Activated CD4-positive, alpha-beta T cell treated with anti-CD3 and anti-CD28 coated beads for 48 hours (primary cell): ENCODE measurements at places on chromosomes 12 and 14.

GRCh38 chr12:26726956-26727355 is 106.0 kb downstream of the ITPR2 start:
- DNase-seq = no peak

DNA sequence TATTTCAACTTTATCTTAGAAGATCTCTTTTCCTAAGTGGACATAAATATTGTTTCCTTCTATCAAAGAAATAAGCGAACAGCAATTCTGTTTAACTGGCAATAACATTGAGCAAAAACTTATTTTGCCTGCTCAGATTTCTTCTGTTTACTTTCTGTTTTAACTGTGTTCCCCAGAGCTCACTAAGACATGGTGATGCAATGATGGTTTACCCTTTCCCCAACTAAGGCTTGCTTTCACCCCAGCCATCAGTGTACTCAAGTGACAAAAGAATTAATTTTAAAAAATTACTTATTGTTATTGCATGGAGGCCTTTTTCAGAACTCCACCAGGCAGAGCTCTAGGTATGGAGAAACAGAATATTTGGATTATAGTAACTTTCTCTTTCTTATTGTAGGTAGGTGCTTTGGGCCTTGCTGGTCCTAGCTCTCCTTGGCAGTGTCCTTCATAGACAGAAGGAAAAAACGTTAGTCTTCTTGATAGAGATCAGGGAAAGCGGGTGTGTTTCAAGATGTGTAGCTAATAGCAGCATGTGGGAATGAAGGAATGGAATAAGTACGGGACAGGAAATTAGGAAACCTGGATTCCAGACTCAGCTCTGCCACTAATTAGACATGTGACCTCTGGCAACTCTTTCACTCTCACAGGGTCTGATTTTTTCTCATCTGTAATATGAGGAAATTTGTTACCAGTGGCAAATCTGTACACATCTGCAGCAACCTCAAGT is 14.6 kb upstream of the DDHD1 start:
- no peak for DNase-seq

DNA sequence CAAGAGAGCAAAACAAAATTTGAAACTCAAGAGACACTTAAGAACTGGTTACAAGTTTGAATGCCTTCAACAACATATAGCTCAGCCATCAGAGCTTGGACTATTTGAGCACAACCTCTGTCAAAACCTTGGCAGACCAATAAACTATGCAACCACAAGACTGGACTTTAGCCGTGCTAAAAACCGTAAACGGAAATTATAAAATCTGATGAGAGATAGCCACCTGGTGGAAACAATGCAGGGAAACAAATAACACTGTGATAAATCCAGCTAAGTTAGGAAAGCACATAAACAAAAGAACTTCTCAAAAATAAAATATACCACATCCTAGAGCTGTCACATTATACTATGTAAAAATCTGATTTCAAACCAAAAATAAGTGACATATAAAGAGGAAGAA is 1074.2 kb upstream of the NOVA1 start:
- no peak for DNase-seq

GRCh38 chr12:53978477-53979356 is 4.0 kb upstream of the HOTAIR start:
- DNase-seq = no peak

DNA sequence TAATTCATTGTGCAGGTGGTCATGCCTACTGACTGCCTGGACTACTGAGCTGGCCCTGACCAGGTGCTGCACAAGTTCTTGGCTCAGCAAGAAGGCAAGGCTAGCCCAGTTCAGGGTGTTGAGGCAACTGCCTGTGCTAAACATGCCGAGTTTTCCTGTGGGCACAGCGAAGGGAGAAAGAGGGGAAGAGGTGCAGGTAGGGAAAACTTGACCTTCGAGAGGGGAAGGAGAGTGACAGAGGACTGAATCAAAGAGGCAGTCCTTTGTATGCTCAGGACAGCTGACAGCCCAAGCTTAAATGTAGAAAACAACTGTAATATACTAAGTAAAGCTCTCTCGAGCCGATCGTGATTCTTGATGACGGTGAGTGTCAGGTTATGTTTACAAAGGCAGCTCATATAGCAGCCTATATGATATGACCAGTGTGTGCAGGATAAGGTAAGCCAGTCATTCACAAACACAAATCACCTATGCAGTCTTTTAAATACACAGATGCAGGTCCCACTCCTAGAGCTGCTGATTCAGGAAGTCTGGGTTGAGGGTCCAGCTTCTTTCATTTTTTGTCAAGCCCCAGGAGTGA is 2.6 kb downstream of the IRAK3 start:
- no peak for DNase-seq

GRCh38 chr12:159156-159782 is 54.7 kb downstream of the SLC6A12 start:
- DNase-seq = no peak

DNA sequence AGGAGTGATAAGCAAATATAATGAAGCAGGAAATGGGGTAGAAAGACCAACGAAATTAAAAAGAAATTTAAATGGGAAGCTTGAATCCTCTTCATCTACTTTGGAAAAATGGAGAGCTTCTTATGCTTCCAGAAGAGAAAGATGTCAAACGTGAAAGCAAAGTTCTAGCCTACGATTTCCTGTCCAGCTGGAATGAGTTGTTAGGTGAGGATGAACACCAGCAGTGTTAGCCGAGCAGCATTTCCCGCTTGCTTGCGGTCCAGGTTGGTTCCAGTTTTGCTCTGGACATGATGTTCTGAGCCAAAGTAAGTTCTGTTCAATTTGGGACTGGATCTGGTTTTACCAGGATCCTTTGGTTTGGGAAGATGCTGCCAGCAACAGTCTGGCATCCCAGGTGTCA is 78.9 kb downstream of the DACT1 start:
- DNase-seq = no peak

- DNase-seq = no peak
Observed at GRCh38 chr14:89214221-89214965, 202.6 kb downstream of the FOXN3 start.

- DNase-seq = no peak
Observed at GRCh38 chr14:69542311-69542710, 32.4 kb downstream of the CCDC177 start.

GRCh38 chr14:32677129-32677780 is 261.4 kb upstream of the NPAS3 start:
- DNase-seq = no peak

DNA sequence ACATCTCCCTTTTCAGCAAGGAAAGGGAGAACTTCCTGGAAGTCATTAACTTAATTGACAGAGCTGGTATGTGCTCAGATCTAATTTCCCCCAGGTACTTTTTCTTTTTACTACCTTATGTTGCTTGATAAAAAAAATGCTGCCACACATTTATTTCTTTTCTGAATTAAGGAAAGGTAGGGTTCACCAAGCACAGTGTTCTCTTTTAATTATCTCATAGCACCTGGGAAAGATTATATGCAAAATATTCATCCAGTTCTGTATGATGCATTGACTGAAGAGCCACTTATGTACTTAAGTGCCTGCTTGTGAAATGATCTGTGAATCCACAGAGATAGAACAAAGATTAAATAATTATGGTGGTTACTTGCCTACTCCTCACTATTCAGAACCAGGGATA is 25.1 kb downstream of the KCNC2 start:
- DNase-seq = no peak

DNA sequence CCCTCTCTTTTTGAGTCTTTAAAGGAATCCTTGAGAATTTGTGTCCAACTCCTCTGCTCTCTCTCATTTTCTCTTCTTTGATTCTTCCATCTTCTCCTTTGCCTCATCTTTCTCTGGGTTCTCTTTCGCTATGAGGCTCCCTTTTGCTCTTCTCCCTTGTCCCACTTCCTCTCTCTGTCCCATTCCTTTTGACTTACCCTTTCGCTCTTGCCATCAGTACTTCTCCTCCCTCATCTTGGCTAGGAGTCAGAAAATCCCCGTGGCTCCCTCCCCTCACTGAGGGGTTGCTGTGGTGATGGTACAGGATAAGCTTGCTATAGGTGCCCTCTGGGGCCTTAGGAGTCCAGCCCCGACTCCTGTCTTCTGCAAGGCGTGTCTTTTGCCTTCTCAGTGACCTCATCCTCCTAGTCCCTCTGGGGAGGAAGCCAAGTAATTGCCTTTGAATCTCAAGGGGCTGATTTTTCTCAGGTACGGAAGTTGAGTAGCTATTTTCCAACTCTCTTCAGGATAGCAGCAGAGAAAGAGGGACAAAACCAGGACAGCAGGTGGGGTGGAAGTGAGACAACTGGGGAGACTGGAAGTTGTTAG is 6.4 kb downstream of the PDE1B start:
- DNase-seq = no peak

- DNase-seq = no peak
Observed at GRCh38 chr14:60189923-60190840, 25.0 kb upstream of the DHRS7 start.

GRCh38 chr14:80213602-80214001 is 2.3 kb upstream of the DIO2 start:
- DNase-seq = peak; percentile 16

- no peak for DNase-seq
Observed at GRCh38 chr14:55771242-55771981, 191.4 kb downstream of the KTN1 start.

GRCh38 chr14:103695296-103696069 is 19.8 kb downstream of the XRCC3 start:
- DNase-seq = no peak

DNA sequence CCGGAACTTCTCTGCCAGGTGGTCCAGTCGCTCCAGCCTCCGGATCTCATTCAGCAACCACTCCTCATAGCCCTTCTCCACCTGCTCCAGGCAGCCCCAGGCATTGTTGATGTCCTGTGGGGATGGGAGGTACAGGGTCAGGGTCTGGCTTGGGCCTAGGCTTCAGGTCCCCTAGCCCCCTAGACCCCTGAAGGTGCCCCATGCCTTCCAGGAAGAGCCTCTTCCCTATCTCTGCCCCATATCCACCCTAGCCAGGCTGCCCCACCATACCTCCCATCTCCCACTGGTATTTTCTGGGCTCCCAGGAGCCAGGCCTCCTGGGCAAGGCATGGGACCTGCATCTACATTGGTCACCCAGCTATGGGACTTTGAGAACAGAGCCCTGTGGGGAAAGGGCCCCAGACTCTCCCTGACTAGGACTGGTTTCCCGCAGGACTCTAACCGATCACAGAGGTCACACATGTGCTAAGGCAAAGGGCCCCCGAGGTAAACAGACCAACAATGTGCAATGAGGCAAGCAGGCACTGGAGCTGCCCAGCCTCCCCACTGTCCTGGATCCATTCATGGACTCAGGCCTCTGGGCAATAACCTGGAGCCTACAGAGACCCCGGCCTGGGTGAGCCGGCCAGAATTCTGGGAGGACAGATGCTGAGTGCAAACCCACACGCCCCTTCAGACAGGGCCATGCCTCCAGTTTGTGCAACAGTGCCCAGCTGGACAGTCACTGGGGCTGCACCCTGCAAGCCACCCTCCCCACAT is 88.8 kb downstream of the ACTN1 start:
- DNase-seq = no peak

DNA sequence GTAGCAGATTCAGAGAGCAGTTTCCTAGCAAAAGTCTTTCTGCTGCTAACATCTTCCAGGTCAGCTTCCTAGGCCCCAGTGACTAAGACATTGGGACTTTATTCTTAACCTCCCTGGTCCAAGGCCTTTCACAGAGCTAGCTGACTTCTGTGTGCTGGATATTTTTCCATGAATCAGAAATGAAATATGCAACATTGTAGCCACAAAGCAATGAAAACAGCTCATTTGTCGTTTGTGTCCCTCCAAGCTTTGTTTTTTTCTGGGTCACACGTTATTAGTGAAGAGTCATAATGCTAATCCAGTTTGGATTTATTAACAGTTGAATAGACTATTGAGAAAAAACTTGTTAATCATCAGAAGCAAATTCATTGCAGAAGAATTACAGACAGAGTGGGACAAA is 82.4 kb downstream of the ARF6 start:
- no peak for DNase-seq

- no peak for DNase-seq
Observed at GRCh38 chr12:92533280-92533890, 169.4 kb upstream of the PLEKHG7 start.

GRCh38 chr14:29584992-29585391 is 342.7 kb downstream of the PRKD1 start:
- no peak for DNase-seq

- DNase-seq = peak; percentile 84
Observed at GRCh38 chr12:127559349-127560040, 707.5 kb upstream of the TMEM132C start.

- DNase-seq = no peak
Observed at GRCh38 chr12:57469296-57470164, 9.9 kb downstream of the GLI1 start.

DNA sequence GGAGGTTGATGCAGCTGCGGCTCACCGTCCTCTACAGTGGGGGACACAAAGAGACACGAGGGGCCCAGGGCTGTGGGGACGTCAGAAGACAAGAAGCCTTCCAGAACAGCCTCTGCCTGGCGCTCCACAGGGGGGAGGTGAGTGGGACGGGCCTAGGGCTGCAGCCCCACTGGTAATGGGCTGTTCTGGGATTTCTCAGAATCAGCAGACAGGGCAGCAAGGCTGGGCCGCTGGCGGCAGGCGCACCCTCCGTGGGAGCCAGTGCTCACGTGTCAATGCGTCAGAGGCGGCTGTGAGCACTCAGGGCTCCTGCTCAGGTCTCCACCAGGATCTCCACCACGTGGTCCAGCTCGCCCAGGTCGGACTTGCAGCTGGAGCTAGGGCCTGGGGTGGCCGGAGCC is 10.0 kb downstream of the CDCA4 start:
- DNase-seq = no peak

DNA sequence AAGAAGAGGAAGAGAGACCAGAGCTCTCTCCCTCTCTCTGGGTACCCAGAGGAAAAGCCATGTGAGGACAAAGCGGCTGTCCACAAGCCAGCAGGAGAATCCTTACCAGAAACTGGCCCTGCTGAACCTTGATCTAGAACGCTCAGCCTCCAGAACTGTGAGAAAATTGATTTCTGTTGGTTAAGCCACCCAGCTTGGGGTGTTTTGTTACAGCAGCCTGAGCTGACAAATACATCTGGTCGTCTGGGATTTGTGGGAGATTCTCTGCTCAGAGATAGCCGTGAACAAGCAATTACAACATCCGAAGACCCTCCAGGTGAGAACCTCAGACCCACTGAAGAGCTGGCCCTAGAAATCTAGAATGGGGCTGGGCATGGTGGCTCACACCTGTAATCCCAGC is 6.5 kb upstream of the PRIMA1 start:
- no peak for DNase-seq

DNA sequence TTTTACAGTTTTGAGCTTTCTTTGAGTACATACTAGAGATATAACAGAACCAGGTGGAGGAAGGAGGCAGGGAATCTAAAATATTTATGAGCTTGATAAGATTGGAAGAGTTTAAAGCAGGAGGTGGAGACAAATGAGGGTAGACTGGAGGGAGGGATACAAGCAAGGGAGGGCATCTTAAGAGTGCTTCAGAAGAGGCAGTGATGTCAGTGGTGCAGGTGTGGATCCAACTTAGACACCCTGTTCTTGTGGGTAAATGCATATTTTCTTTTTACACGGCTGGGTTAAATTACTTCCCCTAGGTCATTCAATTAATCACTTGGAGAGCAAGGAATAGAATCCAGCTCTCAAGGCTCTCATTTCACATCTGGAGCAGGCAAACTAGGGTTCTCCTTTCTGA is 146.1 kb upstream of the LRIG3 start:
- DNase-seq = no peak

- DNase-seq = no peak
Observed at GRCh38 chr12:104785886-104786285, 172.2 kb downstream of the SLC41A2 start.
